Activated T-helper 9 cell treated with anti-CD3 and anti-CD28 coated beads, Interleukin-2, amount 50 U/mL, for 16 hours (primary cell): ENCODE measurements at places on chromosomes 13 and 19.

DNA sequence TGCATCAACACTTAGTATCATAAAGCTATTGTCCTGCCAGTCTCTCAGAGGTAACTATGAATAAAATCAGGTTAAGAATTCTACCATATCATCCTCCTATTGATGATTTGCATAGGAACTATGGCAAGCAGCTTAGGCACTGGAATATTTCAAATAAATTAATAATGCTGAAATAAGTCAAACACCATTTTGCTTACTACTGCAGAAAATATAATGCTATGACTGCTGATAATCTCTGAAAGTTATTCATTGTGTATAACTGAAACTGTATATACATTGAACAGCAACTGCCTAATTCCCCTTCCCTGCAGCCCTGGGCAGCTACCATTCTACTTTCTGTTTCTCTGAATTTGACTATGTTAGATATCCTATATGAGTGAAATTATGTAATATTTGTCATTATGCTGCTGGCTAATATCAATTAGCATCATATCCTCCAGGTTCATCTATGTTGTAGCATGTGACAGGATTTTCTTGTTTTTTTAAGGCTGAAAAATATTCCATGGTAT lies 318.8 kb upstream of the SGCG start:
- no peak for DNase-seq

GRCh38 chr13:73299787-73300186 lies 241.0 kb downstream of the KLF5 start:
- no peak for DNase-seq

DNA sequence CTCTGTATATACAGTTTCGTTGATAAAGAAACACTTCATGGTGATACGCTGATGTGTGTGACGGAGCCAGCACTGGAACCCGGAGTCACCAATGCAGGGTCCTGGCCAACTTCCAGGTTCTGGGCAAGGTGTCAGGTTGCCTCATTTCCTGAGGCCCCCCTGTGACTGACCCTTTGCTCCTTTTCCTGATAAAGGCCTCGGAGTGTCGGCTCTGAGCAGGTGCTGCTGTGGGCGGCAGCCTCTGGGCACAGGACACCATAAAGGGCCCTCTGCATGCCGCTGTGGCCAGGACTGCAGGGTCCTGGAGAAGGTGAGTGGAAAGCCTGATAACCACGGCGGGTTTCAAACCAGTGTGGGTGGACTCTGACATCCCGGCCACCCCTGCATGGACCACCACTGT lies 17.3 kb upstream of the MYDGF start:
- DNase-seq: no peak

- DNase-seq: no peak
Measured at GRCh38 chr13:113863524-113864272, at the start of gene GAS6. GAS6 (minus strand) TSS chr13:113864076; CDS start chr13:113863920, 156 bp downstream.

DNA sequence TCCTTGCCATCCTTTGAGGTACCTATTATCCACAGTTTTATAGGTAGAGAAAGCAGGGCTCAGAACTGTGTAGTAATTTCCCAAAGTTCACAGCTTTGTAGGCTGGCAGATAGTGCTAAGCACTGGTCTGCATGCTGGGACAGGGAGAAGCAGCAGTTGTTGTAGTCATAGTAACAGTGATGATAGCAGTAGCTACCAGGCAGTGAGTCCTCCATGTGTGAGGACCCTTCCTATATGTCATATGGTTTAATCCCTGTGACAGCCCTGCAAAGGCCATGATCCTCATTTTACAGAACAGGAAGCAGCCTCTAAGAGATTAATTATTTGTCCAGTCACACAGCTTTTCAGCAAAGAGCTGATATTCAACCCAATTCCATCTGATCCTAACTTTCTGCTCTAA lies 21.0 kb downstream of the SERP2 start:
- DNase-seq: no peak

GRCh38 chr13:31209172-31209840 lies 9.5 kb downstream of the B3GLCT start:
- DNase-seq: no peak

DNA sequence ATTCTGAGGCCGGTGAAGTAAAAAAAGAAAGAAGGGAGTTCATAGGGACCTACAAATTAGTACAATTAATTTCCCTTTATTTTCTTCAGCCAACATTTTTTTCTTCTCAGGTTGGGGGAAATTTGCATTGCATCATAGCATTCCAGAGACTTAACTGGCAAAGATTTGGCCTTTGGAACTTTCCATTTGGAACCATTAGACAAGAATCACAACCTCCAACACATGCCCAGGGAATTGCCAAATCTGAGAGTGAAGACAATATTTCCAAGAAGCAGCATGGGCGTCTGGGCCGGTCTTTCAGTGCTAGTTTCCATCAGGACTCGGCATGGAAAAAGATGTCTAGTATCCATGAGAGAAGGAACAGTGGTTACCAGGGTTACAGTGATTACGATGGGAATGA lies 6.4 kb upstream of the ERCC5 start:
- no peak for DNase-seq

GRCh38 chr19:41708481-41708880 lies at the start of gene CEACAM5:
CEACAM5 (plus strand) TSS chr19:41708626; CDS start chr19:41708732, 106 bp downstream.
- no peak for DNase-seq

DNA sequence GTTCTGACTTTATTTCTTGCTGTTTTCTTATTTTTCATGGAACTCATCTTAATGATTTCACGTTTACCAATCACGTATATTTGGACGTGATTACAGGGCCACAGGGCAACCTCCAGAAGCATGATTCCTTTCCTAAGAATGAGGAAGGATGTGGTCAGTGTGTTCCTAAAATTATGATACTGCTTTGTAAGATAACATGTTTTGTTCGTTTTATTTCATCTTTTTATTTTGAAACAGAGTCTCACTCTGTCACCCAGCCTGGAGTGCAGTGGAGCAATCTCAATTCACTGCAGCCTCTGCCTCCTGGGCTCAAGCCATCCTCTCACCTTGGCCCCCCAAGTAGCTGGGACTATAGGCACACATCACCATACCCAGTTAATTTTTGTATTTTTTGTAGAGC lies 24.8 kb upstream of the LAIR1 start:
- no peak for DNase-seq

GRCh38 chr13:43939086-43939485 lies 59.4 kb downstream of the LACC1 start:
- DNase-seq: no peak

- DNase-seq: no peak
Measured at GRCh38 chr13:85626603-85627002, 172.6 kb downstream of the SLITRK6 start.

- DNase-seq: no peak
Measured at GRCh38 chr13:75760131-75761021, 124.2 kb downstream of the LMO7 start.

DNA sequence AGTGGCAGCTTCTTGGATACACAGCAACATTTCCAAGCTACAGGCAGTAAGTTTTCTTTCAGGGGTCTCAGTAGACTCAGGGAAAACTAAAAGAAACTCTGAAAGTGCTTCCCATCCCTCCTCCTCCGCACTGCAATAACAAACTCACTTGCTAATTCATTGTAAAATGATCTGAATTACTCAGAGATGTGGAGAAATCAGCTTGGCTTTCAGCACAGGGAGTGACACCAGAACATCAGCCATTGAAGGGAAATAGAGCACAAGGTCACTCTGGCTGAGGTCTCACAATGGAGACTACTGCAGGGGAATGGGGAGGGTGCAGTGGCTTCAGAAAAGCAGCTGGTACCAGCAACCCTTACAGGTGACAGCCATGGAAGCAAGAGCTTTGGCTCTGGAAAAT lies 137.3 kb upstream of the SERP2 start:
- no peak for DNase-seq

GRCh38 chr13:114111577-114111976 lies 20.8 kb downstream of the RASA3 start:
- DNase-seq: no peak

DNA sequence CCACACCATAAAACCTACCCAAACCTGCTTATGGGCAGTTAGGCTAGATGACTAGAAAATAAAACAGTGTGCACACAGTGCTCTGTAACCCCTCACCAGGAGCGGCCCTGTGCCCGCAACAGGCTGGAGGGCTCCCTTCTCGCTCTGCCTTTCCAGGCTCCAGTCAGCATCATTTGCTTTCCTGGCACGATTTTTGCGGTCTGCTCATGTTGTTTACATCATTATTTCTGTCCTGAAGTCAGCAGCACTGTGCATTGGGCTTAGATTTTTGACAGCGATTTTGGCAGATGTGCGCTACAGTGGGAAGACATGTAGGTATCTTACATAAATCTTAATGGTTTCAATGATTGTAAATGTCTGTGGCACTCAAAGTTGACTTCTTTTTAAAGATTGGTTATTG lies 344.0 kb downstream of the MTUS2 start:
- DNase-seq: no peak

GRCh38 chr13:104773775-104774174 lies 1707.6 kb upstream of the SLC10A2 start:
- DNase-seq: no peak

- no peak for DNase-seq
Measured at GRCh38 chr13:21150013-21150412, 26.3 kb downstream of the SKA3 start.

GRCh38 chr19:57075801-57076492 lies 43.8 kb upstream of the USP29 start:
- DNase-seq: no peak

DNA sequence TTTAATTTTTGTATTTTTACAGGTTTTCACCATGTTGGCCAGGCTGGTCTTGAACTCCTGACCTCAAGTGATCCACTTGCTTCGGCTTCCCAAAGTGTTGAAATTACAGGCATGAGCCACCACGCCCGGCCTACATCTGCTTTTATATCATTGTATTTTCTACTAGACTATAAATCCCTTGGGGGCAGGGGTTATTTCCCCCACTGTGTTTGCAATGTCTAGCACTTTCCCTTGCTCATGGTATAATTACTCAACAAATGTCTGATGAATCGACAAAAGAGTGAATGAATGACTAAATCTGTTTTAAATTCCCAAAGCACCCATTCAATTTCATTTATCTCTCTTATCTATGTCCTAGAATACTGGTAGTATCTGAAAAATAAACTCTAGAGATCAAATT lies 244.5 kb upstream of the CSNK1A1L start:
- DNase-seq: no peak

DNA sequence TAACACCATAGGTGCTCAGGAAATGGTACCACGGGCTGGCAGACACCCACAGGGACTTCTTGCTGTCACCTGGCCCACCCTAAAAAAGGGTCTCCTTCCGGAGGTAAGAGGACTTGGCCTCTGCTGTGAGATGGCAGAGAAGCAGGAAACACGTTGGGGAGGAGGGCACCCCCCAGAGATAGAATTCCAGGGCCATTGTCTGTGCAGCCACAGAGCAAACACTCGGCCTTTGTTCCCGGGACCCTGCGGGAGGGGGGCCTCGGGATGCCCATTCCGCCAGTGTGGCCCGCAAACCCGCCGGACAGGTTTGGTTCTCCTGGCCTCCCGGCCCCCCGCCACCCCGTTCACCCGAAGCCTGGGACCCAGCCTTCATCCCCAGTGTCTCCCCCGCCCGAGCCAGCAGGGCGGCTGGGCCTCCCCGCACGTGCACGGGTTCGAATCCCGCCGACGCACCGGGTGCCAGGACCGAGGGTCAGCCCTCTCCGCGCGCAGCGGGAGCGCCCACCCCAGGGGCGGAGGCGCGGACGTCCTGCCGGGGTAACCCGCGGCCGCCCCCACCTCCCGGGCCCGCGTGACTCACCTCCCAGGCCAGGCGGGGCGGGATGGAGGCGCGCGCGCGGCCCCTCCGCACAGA lies 714 bp downstream of the PLPP2 start:
- peak; percentile 13 for DNase-seq

GRCh38 chr19:58014141-58014540 lies 11.5 kb upstream of the ZNF606 start:
- no peak for DNase-seq

DNA sequence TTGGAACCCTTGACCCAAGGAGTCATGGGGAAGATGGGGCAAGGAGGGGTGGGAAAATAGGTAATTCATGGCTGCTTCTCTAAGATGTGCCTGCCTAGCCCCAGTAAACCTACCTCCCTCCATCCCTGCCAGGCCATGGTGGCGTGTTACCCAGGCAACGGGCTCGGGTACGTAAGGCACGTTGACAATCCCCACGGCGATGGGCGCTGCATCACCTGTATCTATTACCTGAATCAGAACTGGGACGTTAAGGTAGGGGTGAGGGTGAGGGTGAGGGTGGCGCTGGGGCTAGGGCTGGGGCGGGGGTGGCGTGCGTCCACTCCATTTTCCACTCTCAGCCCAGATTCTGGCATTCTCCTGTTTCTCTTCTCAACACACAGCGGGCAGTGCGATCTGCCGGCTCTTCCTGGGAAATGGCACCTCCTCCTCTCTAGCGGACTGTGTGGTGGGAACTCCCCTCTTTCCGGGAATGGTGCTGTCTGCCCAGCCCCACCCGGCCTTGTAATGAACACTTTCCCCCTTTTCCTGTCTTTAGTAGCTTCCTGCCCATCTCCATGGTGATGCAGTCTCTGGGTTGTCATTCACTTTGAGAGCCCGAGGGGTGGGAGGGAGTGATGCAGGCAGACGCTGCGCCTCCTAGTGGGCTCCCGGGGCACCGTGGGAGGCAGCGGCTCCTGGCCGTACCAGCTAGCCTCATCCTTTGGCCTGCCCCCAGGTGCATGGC lies 7.6 kb downstream of the EGLN2 start:
- DNase-seq: peak; percentile 65

GRCh38 chr13:29227576-29227975 lies 367.9 kb downstream of the SLC7A1 start:
- no peak for DNase-seq

- no peak for DNase-seq
Measured at GRCh38 chr13:54750521-54750920, 1721.9 kb downstream of the OLFM4 start.

DNA sequence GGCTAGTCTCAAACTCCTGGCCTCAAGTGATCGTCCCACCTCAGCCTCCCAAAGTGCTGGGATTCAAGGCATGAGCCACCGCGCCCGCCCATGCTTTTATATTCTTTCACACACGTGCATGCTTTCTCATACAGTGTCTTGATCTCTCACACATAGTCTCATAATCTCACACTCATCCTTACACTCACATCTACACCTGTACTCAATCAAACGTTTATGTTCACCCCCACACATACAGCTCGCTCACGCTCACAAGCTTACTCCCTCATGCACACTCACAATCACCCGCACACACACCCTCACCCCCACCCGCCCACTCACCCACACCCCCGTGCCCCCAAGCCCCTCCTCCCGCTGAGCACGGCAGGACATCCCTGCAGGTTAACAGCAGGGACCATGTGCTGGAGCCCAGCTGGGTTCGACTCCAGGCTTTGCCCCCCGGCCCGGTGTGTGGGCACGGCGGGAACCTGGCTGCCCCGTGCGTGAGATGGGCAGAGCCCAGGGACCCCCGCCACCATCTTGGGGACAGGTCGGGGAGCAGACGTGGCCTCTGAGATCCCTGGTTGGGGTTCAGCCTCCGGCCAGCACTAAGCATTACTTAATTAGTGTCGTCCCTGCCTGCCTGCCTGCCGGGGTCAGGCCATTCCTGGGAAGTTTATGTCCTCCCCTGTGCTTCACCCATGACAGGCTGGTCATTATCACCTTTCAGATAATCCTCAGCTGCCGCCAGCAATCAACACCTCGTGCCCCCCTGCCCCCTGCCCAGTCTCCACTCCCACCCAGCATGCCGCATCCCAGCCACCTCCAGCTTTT lies 11.4 kb downstream of the SBK2 start:
- DNase-seq: no peak

GRCh38 chr19:15479391-15480345 lies at the start of gene PGLYRP2:
PGLYRP2 (minus strand) TSS chr19:15479501; CDS start chr19:15479371, 130 bp downstream.
- no peak for DNase-seq
